ENCODE measurements at places on chromosomes 2 and 18.
A peak's percentile ranks its signal among the peaks of the same experiment; 100 is the strongest.

- no peak for DNase-seq
Observed at GRCh38 chr18:51568151-51568550, 370.7 kb upstream of the MEX3C start.

DNA sequence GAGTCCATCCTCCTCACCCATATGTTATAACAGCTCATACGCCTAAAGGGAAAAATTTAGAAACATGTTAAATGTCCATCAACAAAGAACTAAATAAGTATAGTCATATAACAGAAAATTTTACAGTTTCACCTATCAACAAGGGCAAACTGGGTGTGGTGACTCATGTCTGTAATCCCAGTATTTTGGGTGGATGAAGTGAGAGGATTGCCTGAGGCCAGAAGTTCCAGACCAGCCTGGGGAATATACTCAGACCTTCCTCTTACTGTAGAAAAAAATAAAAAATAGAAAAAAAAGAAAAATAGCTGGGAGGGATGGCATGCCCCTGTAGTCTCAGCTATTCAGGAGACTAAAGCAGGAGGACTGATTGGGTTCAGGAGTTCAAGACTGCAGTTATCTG, 48.3 kb upstream of the GULP1 start:
- no peak for DNase-seq

DNA sequence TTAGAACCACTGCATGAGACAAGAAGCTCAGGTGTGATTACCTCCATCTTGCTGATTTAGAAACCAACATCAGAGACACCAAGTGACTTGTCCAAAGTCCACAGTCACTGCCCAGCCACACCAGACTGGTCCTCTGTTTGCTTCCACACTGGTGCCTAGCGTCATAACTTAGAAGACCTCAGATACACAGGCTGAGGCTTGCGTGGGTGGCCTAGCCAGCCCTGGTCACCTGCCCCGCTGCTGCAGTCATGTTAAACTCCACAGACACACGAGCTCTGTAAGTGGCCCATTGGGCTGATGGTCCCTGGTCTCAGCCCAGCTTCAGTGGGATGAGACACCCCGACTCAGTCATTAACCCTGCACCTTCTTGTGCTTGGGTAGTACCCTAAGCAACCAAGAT, 47.1 kb downstream of the CNGA3 start:
- no peak for DNase-seq

DNA sequence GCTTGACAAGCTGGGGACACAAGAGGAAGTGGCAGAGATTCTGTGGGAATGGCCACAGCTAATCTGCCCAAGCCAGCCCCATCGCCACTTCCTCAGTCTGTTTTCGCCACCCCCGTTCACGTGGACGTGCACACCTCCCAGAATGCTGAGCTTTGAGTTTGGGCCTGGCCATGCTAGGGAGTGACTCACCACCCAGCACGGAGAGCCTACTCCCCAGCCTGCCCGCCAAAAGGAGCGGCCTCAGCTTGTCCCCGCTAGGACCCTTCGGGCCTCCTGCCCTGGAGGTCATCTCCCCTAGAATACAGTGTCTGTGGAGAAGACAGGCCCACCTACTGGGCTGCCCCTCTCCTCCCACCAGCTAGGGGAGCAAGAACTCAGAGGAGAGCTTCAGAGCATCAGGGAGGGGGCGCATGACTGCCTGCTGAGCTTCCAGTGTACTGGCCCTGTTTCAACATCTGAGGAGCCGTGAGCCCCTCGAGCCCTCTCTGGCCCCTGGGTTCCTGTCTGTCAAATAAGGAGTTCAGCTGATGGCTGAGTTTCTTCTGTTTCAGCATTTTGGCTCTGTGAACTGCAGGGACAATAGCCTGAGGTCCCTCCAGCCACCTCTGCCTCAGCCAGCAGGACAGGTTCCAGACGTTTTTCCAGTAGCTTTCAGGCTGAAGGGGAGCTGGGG, 5.1 kb downstream of the SLC35F6 start:
- no peak for DNase-seq

DNA sequence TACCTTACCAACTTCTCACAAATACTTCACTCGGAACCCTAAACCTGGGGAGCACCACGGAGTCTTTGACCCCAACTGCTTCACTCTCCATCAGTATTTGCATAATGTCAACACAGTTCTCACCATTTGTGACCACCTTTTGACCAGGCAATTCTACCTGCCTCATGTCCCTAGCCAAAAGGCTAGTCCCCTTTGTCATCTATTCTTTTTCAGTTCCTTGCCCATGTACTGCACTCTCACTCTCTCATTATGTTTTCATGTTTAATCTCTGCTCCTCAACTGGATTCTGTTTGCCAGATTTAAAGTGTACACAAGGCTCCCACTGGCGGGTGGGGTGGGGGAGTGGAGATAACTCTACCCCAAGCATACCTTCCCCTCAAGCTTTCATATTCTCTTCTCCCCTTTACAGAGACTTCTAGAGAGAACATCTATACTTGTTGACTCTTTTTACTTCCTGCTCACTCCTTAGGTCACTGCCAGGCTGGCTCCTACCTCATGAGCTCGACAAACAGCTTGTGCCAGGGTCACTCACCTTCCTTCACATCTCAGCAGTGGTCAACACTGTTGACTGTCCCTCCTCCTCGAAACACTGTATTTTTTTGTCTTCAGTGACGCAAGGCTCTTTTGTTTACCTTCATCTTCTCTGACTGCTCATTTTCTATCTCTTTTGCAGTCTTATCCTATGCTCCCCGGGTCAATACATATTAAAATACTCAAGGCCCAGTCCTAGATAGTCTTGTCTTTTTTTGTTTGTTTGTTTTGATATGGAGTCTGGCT, 88.7 kb upstream of the MAP4K3 start:
- no peak for DNase-seq

DNA sequence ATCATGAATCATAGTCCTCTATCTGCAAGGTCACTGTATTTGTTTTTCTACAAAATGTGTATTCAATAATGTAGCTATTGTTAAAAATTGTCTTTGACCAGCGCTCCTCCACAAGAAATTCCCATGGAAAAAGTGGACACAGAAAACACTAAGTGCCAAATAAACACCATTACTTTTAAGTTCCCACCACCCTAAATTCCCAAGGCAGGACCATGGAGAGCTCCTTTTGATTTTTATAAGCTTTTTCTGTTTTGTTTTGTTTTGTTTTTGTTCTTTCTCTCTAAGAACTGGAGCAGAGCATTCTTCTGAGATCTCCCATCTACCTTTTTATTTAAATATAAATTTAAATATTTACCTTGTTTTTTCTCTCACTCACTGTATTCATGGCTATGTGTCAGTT, 44.5 kb downstream of the LRATD1 start:
- DNase-seq = no peak

DNA sequence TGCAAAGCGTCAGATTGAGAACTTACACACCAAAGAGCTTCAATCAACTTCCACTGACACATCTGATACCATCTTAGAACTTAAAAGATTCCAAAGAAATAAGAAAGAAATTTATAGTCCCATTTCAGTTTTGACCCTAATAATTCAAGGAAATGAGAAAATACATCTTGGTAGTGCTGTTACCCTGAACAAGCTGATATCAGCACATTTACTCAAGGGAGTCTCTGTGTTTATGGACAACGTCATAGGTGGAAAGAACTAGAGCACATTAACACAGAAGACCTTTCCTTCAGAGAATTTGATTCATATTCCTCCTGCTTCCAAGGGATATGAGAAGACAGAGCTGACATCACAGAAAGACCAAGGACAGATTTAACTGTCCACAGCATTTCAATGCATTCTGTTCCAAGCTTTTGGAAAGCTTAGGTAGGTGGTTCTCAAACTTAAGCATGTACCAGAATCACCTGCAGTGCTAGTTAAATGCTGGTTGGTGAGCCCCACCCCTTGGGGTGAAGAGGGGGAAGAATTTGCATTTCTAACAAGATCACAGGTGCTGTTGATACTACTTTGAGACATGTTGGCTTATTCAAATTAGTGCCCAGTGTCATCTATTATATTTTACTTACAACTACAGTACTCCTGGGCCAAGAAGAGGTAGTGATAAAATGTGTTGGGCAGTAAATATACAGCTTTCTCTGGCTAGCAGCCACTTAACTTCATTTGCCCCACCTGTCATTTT, 59.8 kb downstream of the LDAH start:
- no peak for DNase-seq

DNA sequence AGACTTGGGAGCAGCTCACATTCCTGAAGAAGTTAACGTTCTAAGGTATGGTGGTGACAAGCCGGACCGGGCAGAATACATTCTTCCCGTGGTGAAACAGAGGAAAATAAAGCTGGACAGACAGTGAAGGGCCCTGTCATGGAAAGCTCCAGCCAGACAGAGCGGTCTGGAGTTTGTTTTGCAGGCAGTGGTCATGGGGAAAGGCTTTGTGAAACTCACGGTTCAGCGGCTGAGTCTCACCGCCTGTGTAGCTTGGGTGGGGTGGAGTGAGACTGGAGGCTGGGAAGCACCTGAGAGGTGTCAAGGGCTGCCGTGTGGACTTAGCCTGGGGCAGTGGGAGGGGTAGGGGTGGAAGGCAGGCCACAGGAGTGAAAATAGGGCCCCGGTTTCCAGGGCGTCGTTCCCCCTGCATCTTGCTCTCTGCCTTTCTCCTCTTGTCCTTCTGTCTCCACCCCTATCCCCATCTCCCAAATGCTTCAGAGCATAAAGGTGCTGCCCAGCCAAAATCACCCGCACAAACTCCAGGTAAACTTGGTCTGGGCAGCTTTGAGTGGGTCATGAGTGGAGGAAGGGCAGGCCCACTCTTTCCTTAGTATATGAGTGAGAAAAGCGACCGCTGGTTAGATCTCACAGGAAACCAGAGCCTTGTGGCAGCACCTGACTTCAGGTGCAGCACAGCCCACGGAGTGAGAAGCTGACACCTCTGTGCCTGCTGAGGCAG, 11.4 kb upstream of the SLC20A1 start:
- no peak for DNase-seq

- DNase-seq = no peak
Observed at GRCh38 chr18:78071776-78072175, 822.1 kb downstream of the GALR1 start.

DNA sequence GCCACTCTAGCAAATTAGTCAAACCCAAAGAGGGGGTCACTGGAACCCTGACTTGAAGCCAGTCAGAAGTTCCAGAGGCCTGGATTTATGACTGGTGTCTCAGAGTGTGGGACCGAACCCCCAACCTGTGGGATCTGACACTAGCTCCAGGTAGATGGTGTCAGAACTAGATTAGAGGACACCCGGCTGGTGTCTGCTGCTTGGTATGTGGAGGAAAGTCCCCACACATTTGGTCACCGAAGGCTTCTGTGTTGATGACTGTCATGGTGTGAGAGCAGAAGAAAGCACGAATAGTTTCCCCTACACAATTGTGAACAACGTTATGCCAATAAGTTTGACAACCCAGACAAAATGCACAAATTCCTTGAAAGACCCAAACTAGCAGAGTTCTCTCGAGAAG, 48.1 kb downstream of the B3GNT2 start:
- DNase-seq = no peak

DNA sequence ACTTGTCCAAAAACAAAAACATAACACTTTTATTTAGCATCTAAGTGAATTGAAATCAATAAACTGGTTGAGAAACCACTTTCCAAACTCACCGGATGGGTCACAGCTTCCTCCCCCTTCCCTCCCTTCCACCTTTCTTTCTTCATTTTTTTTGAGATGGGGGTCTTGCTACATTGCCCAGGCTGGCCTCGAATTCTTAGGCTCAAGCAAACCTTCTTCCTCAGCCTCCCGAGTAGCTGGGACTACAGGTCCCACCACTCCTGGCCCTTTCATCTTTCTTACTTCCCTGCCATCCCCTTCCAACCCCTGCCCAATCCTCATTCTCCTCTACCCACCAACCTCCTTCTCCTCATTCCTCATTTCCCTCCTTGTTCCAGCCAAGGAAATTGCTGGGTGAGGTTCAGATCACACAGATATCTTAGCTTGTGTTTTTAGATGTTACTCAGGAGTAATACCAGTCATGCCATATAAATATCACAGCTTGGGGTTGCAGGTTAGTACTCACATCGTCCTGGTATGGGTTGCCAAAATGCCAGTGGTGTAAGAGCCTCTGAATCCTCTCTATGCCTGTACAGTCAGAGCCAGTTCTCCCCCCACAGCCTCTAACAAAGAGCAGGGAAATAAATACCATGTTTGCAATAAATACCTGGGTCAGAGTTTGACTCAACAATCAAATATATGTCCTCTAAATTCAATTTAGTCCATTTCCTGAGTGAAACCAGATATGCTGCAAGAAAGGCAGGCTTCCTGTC, 132.7 kb upstream of the NDUFV2 start:
- DNase-seq = no peak

DNA sequence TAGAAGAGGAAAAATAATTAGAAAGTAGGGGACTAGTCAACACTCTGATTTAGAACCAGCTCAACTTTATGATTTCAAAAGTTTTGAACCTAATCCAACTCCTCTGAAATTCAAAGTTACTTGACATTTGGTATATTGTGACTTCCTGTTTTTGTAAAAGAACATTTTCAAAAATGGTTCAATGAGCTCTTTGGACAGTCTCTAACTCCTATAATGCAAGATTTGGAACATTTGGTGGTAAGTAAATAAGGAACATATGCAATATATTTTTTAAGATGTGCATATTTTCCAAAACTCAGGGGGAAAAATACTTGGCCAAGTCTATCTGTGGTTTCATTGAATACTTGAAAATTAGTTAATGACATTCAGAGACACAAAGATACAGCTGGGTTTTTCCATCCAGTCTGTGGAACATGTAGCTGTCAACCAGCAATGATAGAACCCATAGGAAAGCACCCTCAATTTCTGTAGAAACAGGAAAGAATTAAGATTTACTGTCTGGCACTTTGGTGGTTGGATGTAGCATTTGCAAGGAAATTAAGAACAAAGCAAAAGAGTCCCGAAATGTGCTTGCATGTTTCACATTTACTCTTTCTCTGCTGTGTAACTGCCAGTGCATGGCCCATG, 17.0 kb upstream of the ANKRD44 start:
- no peak for DNase-seq

DNA sequence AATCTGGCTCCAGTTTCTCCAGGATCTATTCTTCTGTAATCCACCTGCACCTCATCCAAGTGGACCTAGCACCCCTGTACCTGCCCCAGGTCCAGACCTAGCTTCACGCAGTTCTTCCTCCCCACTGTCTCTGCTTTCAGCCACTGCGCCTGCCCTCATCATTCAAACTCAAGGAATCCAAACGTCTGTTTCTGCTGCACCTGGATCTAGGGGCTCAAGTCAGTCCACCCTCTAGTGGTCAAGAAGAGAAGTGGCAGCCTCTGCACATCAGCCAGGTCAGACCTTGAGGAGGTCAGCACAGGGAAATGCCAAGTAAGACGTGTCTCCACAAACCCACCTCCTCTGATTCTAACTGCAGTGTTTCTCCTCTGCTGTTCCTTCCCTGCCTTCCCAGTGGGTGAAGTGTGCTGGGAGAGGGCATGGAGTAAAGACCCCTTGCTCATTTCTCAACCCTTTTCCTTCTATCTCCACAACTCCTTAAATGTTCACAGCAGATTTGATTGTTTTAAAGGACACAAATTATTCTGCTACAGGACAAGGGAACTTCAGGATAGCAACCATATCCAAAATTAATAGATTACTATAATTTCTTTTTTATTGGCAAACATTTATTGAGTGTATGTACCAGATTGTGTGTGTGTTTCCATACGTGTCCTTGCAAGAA, 8.6 kb upstream of the RNF152 start:
- DNase-seq = peak; percentile 41

- DNase-seq = no peak
Observed at GRCh38 chr2:7907041-7907440, 774.8 kb upstream of the ID2 start.

All from stimulated activated CD8-positive, alpha-beta memory T cell treated with anti-CD3 and anti-CD28 coated beads, Interleukin-4, amount 100 ng/mL, for 48 hours (primary cell).